Large intestine (tissue), 12 donors: ENCODE measurements at places on chromosomes 1 and 21. TPM values are rescaled to one million over a fixed set of nuclear protein-coding genes. Genes with fewer than 3 reads are reported as not detected.

Gene DNMT3L
- polyA plus RNA-seq, result not detected

Gene TMOD4
- 0.64 TPM for polyA plus RNA-seq

Gene S100A12
- 0.36 TPM for polyA plus RNA-seq

Gene OR4F29
- polyA plus RNA-seq, result 0.07 TPM

Gene IL12RB2
- polyA plus RNA-seq, result 1.1 TPM

Gene HMCN1
- 4.2 TPM for polyA plus RNA-seq

Gene TRPM2
- 2.2 TPM for polyA plus RNA-seq

Gene ESRRG
- 9.0 TPM for polyA plus RNA-seq

Gene JMJD4
- 13.4 TPM for polyA plus RNA-seq

Gene ANGPTL1
- polyA plus RNA-seq, result 11.0 TPM

Gene TMEM61
- 2.8 TPM for polyA plus RNA-seq

Gene UBE2U
- 0.15 TPM for polyA plus RNA-seq

Gene SH3BGR
- polyA plus RNA-seq, result 4.1 TPM

Gene ZNF593OS
- 1.2 TPM for polyA plus RNA-seq

Gene SPRTN
- polyA plus RNA-seq, result 9.9 TPM

Gene ATP6V1G3
- not detected for polyA plus RNA-seq

Gene MSH4
- polyA plus RNA-seq, result 0.24 TPM

Gene HCRTR1
- polyA plus RNA-seq, result 0.81 TPM

Gene C1QTNF12
- polyA plus RNA-seq, result 50.5 TPM
